Activated T-cell treated with anti-CD3 and anti-CD28 coated beads, Interleukin-2, amount 50 U/mL, for 48 hours (primary cell): ENCODE measurements at places on chromosomes 4 and X.
A peak's percentile ranks its signal among the peaks of the same experiment; 100 is the strongest.

DNA sequence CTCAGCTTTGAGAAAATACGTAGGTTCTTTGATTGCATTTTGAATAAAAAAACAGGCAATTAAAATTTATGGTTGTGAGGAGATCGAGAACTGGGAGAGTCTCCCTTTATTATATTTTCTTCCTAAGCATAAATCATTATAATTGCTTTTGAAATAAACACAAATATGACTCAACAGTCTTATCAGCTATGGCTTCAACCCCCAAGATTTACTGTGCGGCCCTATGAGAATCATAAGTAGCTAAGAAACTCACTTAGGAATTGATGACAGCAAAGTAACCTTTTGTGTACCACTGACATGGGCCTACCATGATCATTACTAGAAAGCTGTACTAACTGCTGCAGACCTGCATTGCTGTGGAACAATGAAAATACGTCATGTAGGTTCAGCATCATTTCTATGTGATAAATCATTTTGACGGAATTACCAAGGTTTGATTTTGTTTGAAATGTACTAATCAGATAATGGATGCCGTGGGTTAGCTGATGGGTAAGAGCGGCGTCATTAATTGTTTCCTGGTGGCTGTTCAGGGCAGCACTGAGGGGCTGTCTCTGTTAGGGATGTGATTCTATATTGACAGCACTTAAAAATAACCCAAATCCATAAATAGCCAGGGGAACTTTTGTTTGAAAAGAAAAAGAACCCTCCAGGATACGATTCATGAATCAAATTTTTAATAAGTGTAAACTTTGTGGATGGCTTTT, 51.5 kb upstream of the GPRIN3 start:
- no peak for DNase-seq

- DNase-seq = no peak
These were observed 12.0 kb downstream of the CXorf58 start for GRCh38 chrX:23919706-23920320.

DNA sequence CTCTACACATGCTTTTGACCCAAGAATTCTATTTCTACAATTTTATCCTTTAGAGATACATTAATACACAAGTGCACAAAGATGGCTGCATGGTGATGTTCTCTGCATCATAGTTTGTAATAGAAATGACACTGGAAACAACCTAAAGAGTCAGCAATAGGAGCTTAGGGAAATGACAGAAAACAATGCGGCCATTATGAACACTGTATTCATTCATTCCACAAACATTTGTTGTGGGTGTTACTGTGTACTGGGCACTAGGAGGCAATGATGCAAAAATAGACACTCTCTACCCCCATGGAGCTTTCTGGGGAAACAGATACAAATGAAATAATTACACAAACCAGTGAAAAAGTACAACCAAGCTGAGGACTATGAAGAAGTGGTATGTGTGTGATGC, 32.0 kb downstream of the IDS start:
- DNase-seq = no peak

GRCh38 chrX:116290359-116290758, 119.8 kb downstream of the AGTR2 start:
- no peak for DNase-seq

GRCh38 chrX:153662266-153662665, 11.3 kb downstream of the PNCK start:
- peak; percentile 71 for DNase-seq

DNA sequence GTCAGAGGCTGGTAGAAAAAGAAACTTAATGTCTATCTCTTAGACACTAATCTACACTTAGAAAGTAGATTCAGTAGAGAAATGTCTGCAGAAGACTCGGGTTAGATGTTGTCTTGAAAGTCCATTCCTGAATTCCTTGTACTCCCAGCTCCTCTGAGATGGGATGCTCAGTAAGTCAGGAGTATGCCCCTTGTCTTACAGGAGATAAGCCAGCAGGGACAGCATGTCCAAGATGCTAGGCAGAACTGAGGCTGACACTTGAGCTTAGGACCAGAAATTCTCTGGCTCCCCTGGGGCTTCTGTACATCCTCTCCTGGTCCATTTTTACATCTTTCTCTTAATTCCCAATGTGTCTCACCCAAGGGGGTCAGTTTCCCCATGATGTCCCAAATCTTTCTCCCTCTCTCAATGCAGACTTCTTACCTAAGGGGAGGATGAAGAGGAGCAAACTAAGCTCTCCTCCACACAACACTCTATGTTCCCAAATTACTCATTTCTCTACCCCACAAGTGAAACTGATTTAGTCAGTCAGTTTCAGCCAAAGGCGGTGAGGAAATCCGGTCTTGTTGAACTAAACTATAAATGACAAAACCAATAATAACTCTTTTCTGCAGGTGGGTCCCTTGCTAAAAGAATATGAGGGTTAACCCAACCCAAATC, 558.2 kb upstream of the DIPK2B start:
- peak; percentile 45 for DNase-seq

DNA sequence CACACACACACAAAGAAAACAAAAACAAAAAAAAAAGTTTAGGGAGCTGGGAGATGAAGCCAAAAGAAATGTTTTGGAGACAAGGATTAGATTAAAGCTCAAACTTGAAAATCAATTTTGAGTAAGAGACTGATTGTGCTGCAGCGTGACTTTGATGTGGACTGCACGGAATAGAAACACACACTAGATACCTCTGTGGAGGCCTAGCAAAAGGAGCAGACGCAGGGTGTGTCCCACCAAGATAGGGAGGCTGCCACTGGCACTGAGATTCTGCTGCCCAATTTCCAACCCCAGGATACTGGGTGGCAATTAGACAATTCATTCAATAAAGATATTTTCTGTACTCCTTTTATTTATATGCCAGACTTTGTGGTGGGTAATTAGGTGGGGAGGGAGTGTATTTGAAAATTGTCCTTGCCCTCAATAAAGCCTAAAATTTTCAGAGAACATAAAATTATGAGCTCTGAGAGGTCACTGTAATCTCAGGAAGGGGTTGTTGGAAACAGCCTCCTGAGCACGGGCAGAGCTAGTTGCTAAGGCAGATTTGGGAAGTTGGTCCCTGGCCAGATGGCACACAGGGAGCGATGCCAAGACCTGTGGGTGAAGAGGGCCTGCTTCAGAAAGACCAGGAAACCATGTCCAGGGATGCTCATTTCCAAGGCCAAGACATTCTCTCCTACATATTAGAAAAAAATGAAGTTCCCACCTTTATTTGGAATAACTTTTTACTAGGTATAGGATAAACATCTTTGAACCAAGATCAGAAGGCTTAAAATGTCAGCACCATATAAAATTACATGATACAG, 1.9 kb upstream of the PPP3CA start:
- no peak for DNase-seq

- no peak for DNase-seq
These were observed 180.8 kb downstream of the FRMPD4 start for GRCh38 chrX:12319003-12319519.

- no peak for DNase-seq
These were observed 5.6 kb downstream of the MAOB start for GRCh38 chrX:43876680-43877079.

GRCh38 chrX:40952855-40953254, 132.4 kb upstream of the USP9X start:
- DNase-seq = no peak

- DNase-seq = no peak
These were observed 157.4 kb downstream of the STIM2 start for GRCh38 chr4:27018076-27018475.

DNA sequence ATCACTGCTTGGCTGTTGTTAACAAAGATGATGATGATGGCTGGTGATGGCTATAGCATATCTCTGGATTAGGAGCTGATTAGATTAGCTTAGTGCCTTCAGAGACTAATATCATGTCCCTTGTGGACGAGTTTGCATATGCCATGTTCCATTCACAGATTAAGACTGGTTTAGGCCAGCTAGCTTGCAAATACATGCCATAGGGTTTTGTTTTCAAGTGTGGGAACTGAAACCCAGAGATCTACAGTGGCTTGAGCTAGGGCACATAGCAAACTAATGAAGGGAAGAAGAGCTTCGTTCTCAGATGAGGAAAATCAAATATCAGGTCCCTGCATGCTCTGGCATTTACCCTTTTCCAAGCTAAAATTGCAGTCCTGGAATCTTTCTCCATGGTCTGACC, 492.3 kb downstream of the MAGEE1 start:
- no peak for DNase-seq

GRCh38 chr4:89136525-89136924, 25.2 kb downstream of the TIGD2 start:
- DNase-seq = no peak

DNA sequence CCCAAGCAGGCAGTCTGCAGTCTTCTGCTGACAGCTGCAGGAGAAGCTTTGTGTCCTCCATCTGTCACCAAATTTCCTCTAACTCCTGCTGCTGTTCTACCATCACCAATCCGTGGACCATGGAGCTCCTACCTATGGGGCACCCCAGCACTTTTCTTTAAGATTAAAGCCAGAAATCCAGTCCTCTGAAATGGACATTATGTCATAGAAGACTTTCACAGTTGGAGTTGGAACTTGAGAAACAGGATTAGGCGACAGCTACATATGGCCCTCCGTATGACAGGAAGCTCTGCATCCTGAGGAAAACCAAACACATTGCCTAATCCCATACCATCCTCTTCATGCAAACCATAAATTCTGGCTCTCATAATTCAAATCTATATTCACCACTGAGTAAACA, 470.6 kb upstream of the GALNTL6 start:
- no peak for DNase-seq

- DNase-seq = no peak
These were observed 102.1 kb upstream of the MXRA5 start for GRCh38 chrX:3448563-3448962.

DNA sequence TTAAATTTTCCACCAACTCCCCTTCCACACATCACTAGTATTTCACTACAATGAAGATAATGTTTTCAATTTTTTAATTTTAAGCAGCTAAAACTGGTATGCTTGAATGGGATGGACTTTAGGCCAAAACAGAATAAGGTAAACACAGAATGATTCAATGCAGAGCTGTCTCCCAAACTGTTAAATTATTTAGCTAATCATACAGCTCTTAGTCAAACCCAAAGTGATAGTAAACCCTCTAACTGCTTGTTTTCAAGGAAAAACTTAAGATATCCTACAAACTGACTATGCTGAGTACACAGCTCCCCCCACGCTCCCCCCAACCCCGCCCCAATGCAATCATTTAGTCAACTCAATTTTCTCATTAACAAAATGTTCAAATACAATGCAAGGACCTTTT, 30.2 kb downstream of the CNOT6L start:
- no peak for DNase-seq

GRCh38 chrX:121256647-121257046, 209.2 kb downstream of the GLUD2 start:
- no peak for DNase-seq

- DNase-seq = no peak
These were observed 37.6 kb upstream of the TADA2B start for GRCh38 chr4:7005571-7005970.

DNA sequence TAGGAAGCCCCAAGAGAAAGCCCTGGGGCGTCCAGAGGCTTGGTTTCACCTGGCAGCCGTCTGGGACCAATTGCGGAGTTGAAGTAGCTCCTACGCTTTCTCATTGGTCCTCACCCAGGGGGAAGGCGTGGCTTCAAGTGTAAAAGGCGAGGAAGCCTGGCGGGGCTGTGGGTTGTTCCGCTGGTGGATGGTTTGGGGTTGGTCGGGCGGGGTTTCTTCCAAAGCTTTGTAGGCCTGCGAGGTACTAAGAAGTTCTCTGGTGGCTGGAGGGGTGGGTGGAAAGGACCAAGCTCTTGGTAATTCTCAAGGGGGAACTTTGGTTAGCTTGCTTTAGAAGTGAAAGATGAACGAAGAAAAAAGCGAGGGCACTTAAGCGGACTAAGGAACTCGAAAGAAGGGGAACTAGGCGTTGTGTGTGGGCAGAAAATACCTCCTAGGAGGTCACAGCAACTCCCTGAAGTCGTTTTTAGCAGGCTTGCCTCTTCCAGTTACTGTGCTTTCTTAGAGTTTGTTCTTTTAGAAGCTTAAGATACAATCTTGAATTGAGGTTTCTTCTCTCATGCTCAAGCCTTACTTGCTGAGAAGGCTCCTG, 36.6 kb downstream of the CCNG2 start:
- peak; percentile 81 for DNase-seq

DNA sequence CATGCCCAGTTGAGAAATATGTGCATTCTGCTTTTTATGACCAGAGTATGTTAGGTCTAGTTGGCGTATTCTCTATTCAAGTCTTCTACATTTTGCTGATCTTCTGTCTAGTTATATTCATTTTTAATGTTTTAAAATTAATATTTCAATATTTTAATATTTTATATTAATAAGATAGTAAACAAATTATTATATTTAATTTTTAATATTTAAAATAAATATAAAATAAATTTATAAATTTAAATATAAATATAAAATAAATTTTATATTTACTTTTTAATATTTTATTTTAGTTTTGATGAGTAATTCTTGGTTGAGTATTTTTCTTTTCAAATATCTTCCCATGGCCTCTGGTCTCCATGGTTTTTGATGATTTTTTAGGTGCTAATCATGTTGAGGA, 123.8 kb downstream of the GABRA2 start:
- no peak for DNase-seq

DNA sequence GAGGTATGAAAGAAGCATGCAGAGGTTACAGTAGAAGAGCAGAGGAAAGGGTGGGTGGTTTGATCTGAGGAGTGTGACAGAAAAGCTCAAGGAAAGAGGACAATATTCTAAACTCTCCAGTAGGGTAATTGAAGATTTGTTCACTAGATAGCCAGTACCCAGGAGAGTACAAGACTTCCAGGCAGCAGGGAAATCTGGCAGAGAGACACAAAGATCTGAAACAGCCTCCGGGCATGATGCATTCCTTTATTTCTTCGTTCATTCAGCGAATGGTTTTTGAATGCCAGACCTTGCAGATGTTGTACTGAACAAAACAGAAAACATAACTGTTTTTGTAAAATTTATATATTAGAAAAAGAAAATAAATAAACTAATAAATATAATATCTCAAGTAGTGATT, 766.6 kb downstream of the FAT4 start:
- DNase-seq = no peak

- DNase-seq = no peak
These were observed 39.3 kb downstream of the HMX1 start for GRCh38 chr4:8832113-8832915.

- DNase-seq = no peak
These were observed 146.5 kb upstream of the PCDH18 start for GRCh38 chr4:137678796-137679195.

- DNase-seq = no peak
These were observed 265.0 kb upstream of the NWD2 start for GRCh38 chr4:36979533-36979932.

GRCh38 chr4:780716-781492, 45.0 kb downstream of the CPLX1 start:
- DNase-seq = no peak

- DNase-seq = no peak
These were observed 74.8 kb upstream of the TTC29 start for GRCh38 chr4:147020456-147020855.

DNA sequence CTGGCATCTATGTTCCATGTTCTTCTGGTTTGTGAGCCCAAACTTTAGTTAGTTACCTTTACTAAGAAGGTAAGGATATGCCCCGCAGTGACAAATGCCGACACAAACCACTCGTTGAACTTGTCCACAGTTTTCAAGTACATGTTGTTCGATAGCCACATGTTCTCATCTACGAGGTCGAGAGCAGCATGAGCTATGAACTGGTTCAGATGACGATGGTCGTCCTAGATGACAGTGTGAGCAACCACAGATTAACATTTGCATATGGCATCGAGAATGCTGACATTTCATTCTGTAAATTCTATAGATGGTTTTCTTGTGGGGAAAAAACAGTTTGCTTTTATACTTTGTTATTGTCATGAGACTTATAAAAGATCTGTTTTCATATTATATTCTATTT, 18.0 kb downstream of the TRAPPC2 start:
- no peak for DNase-seq
